ENCODE measurements at places on chromosomes 6 and 20.

GRCh38 chr6:46948699-46949098 lies 27.0 kb upstream of the ADGRF5 start:
- DNase-seq = no peak

DNA sequence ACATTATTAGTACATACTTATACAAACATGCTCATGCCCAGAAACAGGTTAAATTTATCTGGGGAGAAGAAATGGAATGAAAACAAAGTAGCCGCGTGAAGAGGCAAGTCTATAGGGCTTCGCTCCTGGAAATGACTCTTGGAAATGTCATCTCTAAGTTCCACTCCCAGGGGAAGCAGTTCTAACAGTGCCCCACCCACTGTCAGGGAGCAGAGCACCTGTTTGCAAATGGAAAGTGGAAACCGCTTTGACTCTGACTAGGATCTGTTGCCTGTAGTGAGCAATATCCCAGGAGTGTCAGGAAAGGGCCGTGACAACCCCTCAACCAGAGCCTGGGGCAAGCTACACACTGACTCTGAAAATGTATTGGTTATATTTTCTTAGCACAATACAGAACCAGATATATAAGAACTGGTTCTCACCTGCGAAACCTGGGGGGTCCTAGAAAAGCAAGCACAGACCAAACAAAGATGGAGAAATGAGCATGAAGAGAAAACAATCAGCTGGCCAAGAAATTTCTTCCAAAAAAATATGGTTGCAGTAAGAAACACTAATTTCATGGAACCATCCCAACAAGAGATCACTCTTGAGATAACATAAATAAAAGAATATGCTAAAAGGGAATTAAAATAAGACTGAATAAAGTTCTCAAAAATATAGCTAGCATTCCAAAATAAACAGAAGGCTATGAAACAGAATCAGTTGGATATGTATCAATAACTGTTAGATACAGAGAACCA lies 47.5 kb upstream of the CRISP1 start:
- DNase-seq = no peak

DNA sequence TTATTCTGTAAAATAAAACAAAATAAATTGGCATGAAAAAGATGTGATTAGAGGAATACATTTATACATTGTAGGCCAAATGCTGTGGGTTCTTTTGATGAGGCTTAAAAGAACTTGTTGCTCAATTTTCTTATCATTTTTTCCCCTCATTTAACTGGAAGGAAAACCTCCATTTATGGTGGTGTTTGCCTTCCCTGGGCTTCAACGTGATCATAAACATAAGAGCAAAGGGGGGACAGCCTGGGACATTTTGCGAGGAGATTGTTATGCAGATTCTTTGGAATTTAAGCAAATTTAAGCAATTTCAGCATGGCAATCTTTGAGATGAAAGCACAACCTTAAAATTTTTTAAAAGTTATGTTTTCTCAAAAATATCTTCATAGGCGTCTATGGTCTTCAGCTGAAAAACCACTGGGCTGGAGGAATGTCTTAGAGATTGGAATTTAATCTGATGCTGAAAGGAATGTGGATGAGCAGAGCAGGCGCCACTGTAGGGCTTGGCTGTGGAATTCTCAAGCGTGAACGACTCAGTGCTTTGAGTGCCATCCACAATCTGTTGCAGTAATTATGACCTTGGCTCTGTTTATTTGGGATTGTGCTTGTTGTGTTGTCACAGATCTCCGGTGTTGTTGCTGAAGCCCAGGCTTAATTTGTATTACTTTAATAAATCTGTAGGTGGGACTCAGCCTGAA lies 149.4 kb upstream of the MLIP start:
- DNase-seq = no peak

DNA sequence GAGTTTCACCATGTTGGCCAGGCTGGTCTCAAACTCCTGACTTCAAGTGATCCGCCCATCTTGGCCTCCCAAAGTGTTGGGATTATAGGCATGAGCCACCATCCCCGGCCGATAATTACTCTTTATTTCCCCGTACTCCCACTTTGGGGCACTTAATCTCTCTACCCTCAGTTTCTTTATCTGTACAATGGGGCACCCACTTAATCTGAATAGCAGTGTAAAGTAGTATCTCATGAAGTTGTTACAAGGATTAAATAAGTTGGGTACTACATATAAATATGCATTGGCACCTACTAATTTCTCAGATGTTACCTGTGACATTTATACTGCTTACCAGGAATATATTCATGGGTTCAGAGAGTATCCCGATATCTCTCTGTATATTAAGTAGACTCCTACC lies 15.2 kb downstream of the GINM1 start:
- DNase-seq = no peak

DNA sequence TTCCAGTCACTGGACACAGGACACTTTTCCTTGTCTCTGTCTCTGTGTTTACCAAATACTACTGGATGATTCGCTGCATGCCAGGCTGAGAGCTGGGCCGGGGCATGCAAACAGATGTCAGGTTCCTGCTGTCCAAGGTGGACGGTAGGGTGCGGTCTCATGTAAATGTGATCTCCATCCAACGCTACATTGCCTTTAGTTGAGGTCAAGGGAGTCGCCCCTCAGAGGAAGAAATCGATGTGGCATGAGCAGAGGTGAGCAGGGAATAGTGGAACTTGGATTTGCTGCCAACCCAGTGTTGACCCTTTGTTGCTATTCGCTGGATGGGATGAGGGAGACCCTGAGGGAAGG lies 9.8 kb upstream of the TOX2 start:
- no peak for DNase-seq

DNA sequence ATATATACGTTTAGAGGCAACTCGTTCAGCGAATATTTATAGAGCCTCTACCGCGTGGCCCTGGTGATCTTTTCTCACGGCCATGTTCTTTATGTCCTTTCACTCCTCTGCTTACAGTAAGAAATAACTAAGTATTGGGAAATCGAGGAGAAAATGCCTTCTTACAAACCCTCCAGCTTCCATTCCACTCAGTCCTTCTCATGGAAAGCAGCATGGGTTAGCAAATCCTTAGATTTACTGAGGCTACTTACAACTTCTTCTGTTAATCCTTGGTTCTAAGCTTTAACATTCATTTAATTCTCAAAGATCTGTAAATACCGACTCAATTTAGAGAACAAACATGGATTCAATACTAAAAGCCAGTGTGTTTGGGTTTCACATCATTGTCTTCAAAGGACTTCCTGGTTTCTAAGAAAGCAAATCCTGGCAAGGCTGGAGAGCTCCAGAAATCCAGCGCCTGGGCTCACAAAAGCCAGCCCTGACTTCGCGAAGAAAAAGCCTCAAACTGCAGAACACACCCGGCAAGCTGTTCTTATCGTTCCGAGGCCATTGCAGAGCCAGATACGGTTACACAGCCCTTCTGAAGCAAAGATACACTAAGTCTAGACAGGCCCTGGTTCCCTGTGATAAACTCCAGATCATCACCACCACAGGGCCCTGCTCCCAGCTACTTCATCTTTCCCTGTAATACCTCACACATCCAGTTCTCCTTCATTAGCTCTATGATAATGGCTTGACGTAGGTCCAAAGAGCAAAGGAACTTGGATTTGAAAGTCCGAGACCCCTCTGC lies 19.2 kb downstream of the AGPAT4 start:
- no peak for DNase-seq

DNA sequence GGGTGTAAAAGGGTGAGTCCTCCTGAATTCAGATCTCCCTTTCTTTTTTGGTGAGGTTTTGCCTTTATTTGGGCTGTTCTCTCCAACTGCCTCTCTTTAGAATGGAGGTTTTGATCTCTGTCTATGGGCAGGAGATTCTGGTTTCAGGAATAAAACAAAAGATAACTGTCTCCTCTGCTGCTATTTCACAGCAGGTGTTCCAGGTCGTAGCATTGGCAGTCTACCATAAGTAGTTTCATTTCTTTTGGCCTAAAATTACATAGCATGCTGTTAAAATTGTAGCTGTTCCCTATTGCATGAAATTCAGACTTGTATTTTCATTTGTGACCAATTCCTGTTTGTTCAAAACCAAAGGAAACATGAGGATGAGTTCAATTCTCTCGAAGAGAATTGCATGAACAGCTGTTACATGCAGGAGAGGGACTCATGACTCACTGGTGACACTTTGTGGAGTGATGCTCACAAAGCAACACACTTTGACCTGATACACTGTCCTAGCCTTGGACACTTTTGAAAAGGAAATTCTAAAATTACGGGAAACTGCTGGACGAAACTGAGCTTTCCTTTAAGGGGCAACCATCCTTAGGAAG lies 76.8 kb upstream of the SIRPG start:
- no peak for DNase-seq

DNA sequence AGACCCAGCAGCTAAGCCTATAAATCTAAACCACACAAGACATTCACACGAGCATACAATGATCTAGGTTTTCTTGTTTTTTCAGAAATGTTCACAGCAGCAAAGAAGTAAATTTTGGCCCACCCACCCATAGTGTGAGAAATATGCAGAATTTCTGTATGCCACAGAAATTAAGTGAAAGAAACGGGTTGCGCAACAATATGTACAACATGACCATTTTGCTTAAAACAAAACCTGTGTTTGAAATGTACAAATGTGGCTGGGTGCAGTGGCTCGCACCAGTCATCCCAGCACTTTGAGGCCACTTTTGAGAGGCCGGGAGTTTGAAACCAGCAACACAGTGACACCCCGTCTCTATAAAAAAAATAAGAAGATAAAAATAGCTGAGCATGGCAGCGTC lies 9.4 kb downstream of the SALL4 start:
- no peak for DNase-seq

DNA sequence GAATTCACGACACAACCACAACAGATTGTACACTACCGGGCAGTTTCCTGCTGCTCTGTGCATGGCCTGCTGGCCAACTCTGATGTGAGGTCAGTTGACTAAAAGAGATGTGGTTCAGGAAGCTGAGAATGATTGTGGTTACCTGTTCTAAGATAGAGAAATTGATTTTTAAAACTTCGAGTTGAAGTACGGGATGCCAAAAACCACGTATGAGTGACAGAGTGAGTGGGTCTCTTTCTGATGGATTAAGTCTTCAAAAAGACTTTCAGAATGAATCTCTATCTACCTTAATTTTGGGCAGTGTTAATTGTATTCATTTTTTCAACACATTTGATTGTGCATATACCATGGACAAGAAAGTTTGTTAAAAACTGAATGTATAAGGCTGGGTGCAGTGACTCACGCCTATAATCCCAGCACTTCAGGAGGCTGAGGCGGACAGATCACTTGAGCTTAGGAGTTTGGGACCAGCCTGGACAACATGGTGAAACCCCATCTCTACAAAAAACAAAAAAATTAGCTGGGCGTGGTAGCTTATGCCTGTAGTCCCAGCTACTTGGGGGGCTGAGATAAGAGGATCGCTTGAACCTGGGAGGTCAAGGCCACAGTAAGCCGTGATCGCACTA lies 121.2 kb downstream of the SGK1 start:
- no peak for DNase-seq

DNA sequence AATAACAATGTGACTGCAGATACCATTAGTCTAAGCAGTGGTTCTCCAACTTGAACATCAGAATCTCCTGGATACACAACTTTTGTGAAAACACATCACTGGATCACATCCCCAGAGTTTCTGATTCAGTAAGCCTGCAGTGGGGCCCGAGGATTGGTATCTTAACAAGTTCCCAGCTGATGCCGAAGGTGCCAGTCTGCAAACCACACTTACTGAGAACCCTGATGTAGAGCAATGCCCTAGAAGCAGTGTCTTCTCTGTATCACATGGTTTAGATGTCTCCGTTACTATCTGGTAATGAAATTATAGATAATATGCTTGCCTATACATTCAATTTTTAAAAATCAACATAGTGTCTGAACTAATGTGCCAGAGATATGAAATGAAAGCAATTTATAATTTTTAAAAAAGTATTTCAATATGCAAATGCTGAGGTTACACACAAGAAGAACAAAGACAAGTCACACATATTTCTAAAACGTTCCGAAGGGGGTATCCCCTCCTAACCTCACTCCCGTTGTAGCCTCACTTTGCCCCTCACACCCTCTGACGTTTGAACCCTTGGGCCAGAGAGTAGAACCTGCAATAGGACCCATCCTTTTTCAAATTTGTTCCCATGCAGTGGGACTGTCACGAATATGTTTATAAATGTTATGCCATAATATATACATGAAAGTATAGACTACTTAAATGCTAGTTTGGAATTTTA lies 115.4 kb upstream of the SAMD5 start:
- DNase-seq = no peak

DNA sequence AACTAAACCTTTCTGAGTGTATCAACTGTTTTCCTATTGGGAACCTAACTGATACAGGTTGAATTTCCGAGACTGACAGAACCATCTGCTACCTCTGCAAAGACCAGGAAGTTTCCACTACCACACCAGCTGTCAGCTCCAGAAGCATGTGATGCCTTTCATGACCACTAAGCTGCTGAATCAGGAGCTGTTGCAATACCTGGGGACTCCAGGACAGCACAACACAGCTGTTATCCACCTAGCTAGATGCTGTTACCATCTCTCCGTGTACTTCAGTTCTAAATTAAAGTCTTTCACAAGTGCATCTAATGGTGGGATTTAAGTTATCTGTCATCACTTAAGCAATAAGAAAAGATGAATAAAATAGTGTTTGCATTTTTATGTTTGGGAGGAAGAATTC lies 158.2 kb upstream of the IMPG1 start:
- DNase-seq = no peak

DNA sequence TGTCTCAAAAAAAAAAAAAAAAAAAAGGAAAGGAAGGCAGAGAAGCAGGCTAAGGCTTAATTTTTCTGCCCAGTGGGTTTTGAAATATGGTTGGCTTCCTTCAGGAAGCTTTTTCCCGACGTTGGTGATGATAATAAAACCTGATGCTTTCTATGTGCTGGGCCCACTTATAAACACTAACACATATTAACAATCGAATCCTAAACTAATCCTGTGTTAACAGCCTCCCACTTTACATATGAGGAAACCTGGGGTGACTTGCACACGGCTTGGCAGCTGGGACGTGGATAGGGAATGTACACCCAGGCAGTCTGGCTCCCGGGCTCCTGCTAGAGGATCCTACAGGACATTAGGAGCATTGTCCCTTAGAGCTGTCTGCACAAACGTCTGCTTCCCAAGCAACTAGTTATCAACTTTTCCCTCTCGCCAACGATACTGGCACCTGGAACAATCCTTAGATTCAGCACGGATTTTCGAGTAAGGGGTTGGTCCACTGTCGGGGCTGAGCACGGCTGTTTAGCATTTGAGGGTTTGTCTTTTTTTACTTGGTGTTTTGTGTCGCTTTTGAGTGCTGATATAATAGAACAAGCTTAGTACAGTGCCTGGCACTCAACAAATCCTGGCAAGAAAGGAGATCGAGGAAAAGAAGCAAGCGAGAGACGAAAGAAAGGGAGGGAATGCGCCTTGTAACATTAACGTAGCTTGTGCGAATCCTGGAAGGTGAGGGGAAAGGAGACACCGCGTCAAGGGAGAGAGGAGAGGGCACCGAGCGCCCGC lies 622 bp upstream of the KIZ start:
- DNase-seq = no peak

- no peak for DNase-seq
Measured at GRCh38 chr6:157911278-157911677, 70.4 kb upstream of the SYNJ2 start.

DNA sequence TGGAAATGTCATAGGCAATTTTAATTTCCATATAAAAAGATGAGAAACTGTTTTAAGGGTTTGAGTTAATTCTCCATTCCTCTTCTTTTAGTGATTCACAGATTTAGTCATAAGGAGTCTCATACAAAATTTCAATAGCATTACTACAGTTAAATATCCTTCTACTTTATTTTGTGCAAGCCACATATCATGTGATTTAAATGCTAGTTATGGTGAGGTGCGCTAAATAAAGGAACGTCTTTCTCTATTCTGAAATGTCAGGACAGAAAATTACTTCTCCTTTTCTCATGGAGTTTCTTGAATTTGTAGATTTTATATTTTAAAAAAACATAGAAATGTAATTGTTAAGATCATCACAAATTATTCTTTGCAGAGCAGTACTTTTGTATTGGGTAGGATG lies 50.0 kb upstream of the SUPT3H start:
- DNase-seq = no peak

Measured in stimulated activated CD8-positive, alpha-beta memory T cell treated with anti-CD3 and anti-CD28 coated beads, Interleukin-7, amount 100 ng/mL, for 1 hour (primary cell).